T-helper 17 cell (primary cell): ENCODE measurements at places on chromosomes 7 and 10.

GRCh38 chr10:81957976-81958375 is 83.0 kb downstream of the NRG3 start:
- no peak for DNase-seq

DNA sequence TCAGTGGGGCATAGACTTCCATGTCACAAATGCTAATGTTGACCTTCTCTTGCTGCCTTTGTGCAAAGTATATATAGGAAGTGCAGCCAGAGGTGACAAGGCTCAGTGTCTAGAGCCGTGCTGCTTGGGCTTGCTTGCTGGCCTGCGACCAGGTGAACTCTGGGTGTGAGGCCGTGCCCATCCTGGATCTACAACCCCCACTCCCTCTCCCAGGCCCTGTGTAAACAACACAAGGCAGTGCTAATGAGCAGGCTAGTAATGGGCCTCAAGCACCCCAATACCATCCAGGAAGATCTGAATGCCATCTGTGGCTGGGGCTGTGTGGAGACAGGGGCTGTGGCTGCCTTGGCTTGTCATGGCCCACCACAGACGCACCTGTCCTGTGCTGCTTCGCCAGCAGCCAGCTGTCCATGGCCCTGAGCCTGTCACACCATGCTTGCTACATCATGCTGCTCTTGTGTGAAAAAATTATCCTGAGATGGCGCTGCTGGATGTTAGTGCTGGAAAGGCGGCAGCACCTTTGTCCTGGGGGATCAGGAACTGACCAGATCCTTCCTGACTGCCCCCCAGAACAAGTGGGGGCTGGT is 107.6 kb upstream of the ZNF92 start:
- no peak for DNase-seq

GRCh38 chr7:35748371-35748770 is 52.5 kb upstream of the SEPTIN7 start:
- DNase-seq, result no peak

- DNase-seq, result no peak
Measured at GRCh38 chr7:151869455-151869854, 7.5 kb downstream of the PRKAG2 start.

DNA sequence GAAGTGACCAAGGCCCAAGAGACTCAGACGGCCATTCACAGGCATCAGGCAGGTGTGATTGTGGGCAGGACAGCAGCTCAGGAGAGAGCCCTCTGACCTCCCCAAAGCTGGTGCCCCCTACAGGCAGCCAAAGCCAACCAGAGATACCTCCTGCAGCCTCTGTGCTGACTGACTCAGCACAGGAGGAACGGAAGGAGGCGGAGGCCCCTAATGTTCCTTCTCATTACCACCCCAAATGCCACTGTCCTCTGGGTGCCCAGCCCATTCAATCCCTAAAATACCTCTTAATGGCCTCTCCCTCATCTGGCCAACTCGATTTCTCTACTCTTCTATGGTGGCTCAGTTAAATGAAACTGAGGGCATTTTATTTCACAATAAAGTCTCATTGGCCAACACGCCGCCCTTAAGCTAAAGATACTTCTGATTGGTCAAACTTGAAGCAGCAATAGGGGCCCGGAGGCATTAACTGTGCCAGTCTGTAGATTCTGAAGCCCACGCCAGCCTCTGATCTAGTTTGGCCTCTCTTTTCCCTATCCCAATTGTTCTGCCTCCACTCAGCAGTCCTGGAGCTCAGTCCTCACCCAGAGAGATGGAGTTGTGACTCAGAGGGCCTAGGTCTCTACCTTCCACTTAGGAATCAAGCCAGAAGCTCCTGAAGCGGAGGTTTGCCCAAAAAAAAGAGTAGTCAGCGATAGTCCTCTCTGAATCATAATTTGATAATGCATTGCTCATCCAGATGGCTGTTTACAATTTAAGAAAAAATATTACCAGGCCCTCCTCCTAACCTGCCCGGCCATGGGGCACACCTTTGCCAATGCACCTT is 1.2 kb downstream of the CYREN start:
- DNase-seq, result peak; percentile 35

GRCh38 chr7:101402081-101402779 is 39.6 kb downstream of the COL26A1 start:
- no peak for DNase-seq

DNA sequence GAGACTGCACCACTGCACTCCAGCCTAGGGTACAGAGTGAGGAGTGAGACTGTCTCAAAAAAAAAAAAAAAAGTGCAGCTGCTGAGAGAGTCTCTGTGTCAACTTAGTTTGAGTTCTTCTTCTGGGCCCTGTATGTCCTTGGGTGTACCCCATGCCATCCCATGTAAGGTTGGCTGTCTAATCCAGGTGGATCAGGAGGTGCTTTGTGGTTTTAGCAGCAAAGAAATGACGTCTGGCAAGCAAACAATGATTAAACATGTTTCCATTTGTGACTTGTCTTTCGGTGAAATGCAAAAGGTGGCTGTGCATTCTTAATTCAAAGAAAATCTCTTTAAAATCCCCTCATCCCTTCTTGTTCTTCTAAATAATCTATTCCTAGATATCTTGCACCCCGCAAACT is 255.9 kb downstream of the ANKRD30A start:
- DNase-seq, result no peak

DNA sequence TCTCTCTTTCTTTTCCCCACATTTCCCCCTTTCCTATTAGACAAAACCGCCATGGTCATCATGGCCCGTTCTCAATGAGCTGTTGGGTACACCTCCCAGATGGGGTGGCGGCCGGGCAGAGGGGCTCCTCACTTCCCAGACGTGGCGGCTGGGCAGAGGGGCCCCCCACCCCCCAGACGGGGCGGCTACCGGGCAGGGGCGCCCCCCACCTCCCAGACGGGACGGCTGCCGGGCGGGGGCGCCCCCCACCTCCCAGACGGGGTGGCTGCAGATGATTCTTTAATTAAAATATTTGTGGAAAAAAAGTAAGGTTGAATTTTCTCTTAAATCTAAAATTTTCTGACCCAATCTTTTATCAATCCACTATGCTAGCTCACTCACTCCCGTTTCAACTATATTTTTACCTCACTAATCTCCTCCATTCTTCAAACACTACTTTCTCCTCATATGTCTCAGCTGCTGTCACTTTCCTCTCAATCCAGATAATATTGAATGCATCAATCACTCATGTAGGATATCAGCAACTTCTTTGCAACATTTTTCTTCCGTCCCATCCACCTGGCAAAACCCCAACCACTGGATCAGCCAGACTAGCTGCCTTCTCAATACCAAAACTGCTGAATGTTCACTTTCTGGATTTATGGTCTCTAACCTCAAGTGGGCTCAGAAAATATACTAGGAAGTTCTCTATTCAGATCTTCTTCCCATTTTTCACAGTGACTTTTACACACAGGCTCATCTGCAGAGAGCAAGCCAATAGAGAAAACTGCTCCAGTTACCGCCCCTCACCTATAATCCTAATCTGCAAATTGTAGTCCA is 81.1 kb upstream of the TRIM24 start:
- no peak for DNase-seq

DNA sequence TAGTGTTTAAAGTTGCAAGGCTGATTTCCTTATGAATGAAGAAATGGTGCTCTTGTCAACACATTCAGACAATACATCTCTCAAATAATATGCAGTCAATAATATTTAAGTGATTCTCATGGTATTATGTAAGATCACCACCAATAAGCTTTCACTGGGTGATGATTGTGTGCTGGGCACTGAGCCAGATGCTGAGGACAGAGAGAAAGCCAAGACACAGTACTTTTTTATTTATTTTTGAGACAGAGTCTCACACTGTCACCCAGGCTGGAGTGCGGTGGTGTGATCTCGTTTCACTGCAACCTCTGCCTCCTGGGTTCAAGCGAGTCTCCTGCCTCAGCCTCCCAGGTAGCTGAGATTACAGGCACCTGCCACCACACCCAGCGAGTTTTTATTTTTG is 130.6 kb upstream of the LSM8 start:
- DNase-seq, result no peak

GRCh38 chr10:113292086-113292485 is 260.8 kb upstream of the HABP2 start:
- no peak for DNase-seq

DNA sequence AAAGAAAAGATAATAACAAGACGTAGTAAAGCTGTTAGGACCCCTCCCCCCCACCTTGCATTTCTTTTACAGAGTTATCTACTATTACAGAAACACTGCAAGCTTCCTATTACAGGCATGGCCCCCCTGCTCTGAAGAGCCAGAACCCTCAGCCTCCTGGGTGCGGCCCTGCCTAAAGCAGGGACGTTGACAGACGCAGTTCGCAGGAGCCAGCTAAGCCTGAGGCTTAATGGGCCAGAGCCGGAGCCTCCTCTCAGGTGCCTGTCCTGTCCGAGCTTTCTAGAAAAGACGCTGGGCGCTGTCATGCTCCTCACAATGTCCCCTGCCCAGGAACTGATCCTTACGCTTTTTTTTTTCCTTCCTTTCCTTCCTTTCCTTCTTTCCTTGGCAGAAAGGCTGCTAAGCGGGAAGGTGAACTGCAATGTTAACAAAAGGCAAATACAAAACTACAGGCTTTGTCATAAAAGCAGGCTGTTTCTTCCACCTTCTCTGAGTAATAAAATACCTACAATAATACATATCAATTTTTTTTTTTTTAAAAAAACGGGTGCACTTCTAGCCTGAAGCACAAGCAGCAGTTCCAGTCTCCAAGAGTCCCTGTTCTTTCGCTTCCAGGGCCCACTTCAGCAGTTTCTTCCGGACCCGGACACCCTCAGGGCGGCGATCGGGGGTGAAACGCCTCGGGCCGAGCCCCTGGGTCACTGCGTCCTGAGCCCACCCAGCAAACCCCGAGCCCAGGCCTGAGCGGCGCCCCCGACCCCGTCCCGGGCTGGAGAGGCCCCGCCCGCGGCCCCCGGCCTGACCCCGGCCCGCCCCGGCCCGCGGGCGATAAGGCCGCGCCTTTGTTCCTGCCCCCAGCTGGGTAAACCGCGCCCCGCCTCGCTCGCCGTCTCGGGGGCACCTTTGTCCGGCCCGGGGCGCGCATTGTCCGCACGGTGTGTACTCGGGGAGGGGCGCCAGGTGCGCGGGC is 11.2 kb downstream of the MNX1 start:
- no peak for DNase-seq

DNA sequence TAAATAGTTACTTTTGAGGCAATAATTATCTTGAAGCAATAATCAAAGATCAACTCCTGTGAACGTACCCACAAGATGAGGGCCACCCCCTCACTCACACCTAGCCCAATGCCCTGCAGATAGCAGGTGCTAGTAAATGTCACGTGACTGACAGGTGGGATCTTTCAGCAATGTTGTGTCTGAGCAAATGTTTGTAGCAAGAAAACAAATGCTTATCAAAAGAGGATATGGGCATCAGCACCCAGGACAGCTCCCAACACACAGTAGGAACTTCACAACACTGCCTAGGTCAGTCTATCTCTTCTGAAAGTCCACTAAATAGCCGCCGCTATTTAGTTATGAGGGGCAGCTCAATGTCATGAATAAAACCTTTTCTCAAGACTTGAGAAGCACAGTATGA is 120.8 kb upstream of the PDLIM1 start:
- no peak for DNase-seq
